ENCODE measurements at places on chromosomes 5 and 9.
A peak's percentile ranks its signal among the peaks of the same experiment; 100 is the strongest.

GRCh38 chr9:28747351-28747985 is 1174.2 kb upstream of the C9orf72 start:
- DNase-seq = no peak

- DNase-seq = no peak
Observed at GRCh38 chr9:72037571-72037970, 22.8 kb downstream of the C9orf57 start.

- DNase-seq = no peak
Observed at GRCh38 chr5:172758077-172758833, 12.7 kb downstream of the DUSP1 start.

- DNase-seq = no peak
Observed at GRCh38 chr5:81363093-81363871, 30.7 kb downstream of the ACOT12 start.

- no peak for DNase-seq
Observed at GRCh38 chr9:75997206-75997605, 106.7 kb downstream of the PCSK5 start.

DNA sequence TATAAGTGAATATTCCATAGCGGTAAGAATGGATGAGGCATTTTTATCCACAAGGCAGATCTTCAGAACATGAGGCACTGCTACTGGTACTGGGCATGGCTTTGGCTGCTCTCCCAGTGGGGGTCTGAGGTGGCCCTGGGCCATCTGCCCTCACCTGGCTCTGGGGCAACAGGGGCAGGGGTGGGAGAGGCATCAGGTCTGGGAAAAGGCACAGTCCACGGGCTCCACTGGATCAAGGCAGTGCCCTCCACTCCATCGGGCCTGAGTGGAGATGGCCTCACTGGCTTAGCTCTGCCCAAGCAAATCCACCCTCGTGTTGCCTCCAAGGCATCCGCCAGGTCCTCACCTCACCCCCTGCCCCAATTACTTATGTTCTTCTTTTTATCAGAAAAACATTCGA is 10.9 kb upstream of the NKD2 start:
- DNase-seq = no peak

DNA sequence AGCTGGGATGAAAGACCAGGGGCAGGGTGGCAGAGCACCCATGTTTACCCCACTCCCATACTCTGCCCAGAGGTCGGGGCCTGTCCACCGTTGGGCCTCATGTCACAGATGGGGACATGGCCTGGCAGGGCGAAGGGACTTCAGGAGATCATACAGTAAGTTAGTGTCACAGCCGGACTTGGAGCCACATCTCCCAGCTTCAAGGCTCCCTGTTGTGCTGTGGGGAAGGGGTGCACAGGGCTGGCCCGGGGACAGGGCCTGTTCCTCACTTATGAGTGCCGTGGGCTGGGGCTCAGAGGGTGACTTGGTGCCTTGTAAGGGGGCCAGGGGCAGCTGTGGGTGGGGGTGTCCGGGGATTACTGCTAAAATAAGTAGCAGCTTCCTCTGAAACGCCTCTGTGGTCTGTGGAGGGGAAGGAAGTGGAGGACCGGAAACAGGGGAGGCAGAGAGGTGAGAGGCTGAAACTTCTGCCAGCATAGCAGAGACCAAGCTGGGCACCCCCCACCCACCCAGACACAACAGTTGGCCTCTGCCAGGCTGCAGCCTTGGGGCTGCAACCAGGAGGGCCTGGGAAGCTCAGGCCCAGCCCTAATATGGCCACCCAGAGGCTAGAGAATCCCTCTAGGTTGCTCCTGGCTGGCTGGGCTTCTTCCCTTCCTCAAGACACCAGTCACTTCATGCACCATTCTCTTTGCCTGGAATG is 41.1 kb upstream of the NEK6 start:
- peak; percentile 87 for DNase-seq

- DNase-seq = no peak
Observed at GRCh38 chr5:158701406-158702177, 398.1 kb downstream of the EBF1 start.
